ENCODE measurements at places on chromosomes 5 and 9. TPM values are rescaled to one million over a fixed set of nuclear protein-coding genes. Genes with fewer than 3 reads are reported as not detected.

GRCh38 chr9:123217128-123217654 is 51.2 kb downstream of the STRBP start:
- DNase-seq: no peak

DNA sequence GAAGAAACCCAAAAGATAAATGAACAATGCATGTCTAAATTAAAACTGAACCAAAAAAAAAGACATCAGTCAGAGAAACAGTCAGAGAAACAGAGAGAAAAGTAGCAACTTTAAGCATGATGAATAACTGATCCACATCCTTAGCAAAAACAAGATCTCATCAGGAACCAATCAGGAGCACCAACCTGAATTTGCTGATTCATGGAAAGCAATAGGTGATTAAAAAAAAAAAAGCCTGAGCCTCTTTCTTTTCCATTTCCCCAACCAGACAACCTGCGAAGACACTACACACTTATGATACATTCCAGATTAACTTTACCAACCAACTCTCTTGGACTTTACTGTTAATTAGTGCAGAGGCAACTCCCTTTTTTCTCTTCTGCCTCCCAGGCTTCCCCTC is 112.7 kb upstream of the TAS2R1 start:
- DNase-seq: no peak

- peak; percentile 7 for DNase-seq
These were observed 136.3 kb downstream of the TMEM232 start for GRCh38 chr5:110590187-110590586.

DNA sequence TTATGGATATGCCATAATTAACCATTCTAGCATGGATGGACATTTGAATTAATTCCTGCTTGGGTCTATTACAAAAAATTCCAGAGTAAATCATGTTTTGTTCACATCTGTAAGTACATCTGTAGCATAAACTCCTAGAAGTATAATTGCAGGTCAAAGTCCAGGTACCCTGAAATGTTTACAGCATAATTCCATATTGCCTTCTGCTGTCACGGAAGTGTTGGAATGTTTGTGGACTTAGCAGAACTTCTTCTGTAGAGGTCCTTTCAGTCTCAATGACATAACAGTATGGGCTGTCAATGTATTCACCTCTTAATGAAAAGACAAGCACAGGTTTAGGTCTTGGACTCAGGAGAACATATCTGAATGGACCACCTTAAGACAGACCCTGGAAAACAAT is 1.8 kb downstream of the FAM240B start:
- no peak for DNase-seq

DNA sequence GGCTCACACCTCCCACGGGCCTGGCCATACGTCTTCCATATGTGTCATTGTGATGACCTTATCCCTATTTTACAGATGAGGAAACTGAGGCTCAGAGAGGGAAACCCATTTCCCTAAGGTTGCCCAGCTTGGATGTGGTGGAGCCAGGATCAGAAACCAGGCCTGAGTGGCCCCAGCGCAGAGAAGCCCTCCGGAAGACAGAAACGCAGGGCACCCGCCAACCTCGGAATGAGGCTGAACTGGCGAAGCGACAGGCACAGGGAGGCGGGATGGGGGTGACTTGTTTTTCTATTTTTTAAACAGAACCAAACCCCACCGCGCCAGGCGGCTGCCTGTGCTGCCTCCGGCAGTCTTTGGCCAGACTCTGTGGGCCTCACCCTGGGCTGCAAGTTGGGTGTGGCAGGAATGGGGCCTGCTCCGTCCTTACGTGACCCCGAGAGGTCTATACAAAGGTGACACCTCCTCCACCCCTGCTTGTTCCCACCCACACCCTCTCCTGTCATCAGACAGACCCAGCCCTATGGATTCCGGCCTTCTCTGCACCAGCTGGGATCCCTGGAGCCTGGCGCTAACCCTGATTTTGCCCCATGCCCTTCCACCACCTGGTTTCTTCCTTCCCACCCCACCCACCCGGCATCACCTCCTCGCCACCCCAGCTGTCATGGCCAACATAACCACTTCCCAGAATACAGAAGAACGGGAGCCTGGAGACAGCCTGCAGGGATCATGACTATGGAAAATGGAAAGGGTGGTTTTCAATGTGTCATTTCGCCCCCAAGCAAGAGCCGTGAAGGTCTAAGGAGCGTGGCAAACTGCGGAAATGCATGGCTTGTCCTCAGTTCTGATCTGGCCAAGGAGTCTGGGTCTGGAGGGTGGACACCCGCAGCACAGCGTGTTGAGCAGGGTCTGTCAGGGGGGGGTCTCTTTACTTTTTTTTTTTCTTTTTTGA is 23.6 kb downstream of the PLPP7 start:
- DNase-seq: no peak

GRCh38 chr5:60023255-60023654 is 129.7 kb upstream of the PDE4D start:
- no peak for DNase-seq

GRCh38 chr9:21856301-21857094 is 54.1 kb downstream of the MTAP start:
- DNase-seq: no peak

- DNase-seq: no peak
These were observed 758 bp upstream of the PDCD1LG2 start for GRCh38 chr9:5509573-5509972.

DNA sequence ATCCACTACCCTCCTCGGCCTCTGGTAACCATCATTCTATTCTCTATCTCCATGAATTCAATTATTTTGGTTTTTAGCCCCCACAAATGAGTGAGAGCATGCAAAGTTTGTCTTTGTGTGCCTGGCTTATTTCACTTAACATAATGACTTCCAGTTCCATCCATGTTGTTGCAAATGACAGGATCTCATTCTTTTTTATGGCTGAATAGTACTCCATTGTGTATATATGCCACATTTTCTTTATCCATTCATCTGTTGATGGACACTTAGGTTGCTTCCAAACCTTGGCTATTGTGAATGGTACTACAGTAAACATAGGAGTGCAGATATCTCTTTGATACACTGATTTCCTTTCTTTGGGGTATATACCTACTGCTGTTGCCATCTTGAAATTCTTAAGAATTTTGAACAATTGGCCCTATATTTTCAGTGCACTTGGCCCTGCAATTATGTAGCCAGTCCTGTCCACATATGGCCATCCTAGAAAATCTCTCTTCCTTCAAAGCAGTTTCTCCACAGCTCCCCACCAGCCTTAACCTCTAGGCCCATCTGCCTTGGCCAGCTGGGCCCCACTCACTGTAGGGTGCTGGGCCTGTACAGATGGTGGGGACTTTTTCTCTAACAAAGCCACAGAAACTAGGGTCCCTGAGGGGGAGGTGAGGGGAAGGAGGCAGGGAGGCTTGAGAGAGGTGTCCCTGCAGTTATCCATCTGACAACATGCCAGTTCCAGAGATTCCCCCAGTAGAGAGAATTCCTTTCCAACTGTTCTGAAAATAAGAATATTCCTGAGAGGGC is 81.9 kb upstream of the LHFPL2 start:
- DNase-seq: no peak

- no peak for DNase-seq
These were observed 42.5 kb upstream of the ABCA1 start for GRCh38 chr9:104970271-104970987.

DNA sequence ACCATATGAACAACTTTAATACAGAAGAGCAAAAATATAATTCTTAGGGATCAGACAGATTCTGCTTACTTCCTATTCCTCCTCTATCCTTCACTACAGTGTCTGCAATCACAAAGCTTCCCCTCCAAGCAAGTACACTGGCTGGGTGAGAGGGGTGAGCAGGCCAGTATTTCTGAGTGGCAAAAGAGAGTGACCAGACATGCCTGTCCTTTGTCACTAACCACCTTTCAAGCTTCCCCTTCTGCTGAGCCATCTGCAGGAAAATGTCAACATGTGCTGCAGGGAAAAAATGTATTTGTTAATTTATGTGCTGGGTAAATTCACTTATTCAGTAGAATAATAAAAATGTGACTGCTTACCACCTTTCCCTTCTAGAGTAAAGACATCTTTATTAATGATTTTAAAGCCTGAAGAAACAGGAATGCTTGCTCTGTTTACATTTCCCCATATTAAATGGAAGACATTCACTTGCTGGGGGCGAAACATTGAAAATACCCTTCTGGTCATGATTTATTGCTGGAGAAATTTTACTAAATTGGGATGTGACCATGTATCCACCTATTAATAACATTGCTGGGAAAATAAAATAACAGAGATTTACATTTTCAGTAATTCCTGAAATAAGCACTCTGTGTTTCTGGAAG is 84.9 kb downstream of the SPOCK1 start:
- no peak for DNase-seq

- no peak for DNase-seq
These were observed 2.8 kb downstream of the GALNT10 start for GRCh38 chr5:154193283-154193682.

GRCh38 chr9:1938135-1938534 is 77.0 kb upstream of the SMARCA2 start:
- DNase-seq: no peak

DNA sequence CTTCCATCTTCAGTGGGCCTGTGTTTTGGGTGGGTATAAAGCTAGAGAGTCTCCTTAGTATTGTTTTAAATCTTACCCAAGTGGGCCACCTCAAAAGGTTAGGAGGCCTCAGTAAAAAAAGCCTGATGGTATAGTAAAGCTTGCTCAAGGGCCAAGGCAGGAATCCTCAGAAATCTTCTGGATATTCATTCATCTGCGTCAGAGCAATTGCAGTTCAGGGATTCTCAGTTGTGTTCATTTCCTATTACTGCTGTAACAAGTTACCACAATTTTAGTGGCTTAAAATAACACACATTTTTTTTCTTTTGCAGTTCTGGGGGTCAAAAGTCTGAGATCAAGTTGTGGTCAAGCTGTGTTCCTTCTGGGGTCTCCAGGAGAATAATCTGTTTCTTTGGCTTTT is 985.5 kb downstream of the TLE4 start:
- no peak for DNase-seq

GRCh38 chr5:133336121-133336968 is 276.0 kb downstream of the FSTL4 start:
- DNase-seq: no peak

GRCh38 chr5:91848453-91848852 is 465.3 kb upstream of the ARRDC3 start:
- DNase-seq: no peak

DNA sequence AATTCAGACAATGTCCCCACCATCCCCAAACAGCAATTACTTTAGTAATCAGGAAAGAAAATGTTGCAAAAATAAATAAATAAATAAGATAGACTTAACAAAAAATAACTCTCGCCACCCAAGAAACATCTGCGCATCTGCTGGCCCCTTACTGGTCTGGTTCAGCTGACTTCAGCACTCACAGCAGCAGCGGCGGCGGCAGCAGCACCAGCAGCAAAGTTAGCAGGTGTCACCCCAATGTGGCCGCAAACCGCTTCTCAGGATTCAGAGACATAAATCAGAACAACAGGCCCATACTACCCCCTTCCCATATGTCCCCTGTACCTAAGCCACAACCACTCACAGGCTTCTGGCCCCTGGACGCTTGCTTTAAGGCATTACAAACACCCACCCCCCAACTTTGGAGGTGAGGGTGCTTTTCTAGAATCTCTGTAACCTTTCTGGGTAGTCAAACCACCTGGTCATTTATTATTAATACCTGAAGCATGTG is 593.0 kb downstream of the BNC2 start:
- DNase-seq: no peak

GRCh38 chr5:52989781-52990527 is 802 bp downstream of the ITGA2 start:
- DNase-seq: peak; percentile 48

DNA sequence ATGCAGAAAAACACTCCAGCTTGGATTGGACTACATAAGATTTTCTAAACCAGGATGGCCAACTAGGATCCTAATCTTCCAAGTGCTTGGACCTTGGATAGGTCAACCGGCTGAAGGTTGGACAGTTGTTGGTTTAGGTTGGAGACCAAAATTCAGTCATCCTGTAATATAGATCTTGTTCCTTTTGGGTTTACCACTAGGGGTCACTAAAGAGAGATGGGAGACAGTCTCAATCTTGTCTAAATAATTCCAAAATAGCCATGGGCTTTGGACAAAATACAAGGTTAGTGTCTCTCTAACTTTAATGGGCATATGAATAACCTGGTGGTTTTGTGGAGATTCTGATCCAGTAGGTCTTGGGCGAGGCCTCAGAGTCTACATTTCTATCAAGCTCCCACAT is 148.7 kb upstream of the ERCC6L2 start:
- peak; percentile 54 for DNase-seq

DNA sequence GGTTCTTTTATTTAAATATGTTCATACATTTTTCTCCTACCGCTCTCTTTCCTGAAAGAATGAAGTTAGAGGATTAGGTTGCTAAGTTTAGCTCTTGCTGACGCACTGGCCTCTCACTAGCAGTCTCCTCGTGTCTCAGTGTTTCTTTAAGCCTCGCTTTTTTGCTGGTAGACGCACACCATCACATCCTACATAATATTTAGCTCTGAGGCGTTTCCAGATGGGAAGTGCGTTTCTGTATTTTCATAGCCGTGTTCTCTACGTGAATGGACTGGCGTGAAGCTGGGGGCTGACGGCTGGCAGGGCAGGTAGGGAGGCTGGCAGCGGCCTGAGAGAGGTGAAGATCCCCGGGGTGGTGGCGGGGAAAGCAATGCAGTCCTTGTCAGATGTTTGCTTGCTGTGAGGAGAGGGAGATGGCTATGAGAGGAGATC is 79.2 kb upstream of the SPRY4 start:
- DNase-seq: no peak

- no peak for DNase-seq
These were observed 58.5 kb upstream of the CLINT1 start for GRCh38 chr5:157917491-157917890.

DNA sequence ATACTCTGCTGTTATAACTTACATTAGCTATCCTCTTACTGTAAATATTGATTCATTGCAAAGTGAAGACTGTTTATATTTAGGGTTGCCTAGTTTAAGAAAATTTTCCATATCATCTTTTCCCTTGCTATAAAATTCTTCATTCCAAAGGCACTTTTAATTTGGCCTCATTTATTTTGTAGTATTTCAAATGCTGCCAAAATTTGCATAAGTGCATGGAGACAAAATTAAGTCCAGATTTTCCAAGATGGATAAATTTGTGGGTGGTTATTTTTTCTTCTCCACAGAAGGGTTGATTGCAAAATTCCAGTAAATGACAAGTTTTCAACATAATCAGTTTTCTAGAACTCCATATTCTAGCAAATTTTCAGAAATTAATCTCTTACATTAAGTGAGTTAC is 141.5 kb upstream of the MTAP start:
- no peak for DNase-seq

- no peak for DNase-seq
These were observed 136.6 kb upstream of the CD180 start for GRCh38 chr5:67333171-67333570.

GRCh38 chr5:158756871-158757270 is 342.8 kb downstream of the EBF1 start:
- DNase-seq: no peak

Gene PTGDS
- total RNA-seq: 40.6 TPM

Gene PPP1R26
- total RNA-seq: 0.47 TPM

Gene LPAR1
- not detected for total RNA-seq

Gene CCL19
- total RNA-seq: not detected

Gene BTNL3
- total RNA-seq: not detected

Gene SPINK1
- not detected for total RNA-seq

Gene FOXD4L3
- total RNA-seq: not detected

Gene PRSS3
- total RNA-seq: not detected

Gene TTF1
- total RNA-seq: 12.4 TPM

Gene ELOVL7
- not detected for total RNA-seq

Gene SMIM33
- not detected for total RNA-seq

Gene IRX2
- total RNA-seq: not detected
